ENCODE measurements at places on chromosomes 6 and 20. TPM values are rescaled to one million over a fixed set of nuclear protein-coding genes. Genes with fewer than 3 reads are reported as not detected.

DNA sequence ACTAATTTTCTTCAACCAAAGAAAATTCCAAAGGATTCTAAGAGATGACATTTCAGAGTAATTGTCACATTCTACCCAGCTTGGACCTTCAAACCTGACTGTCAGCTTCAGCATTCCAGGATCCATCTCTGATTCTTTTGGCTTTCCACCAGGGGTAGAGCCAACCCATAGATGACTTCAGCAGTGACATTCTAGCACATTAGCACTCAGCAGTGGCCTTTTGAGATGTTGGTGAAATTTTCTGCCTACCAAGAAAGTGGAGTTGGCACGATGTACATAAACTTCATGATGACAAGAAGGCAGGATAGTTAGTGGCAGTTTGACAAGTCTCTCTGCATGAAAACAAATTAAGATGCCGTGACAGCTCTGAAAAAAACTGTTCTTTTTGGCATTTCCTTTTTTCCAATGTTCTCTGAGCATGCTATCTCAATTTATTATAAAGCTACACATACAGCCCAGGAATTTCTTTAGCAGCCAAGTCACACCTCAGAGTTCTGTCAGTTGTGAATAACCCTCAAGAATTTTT is 466.5 kb upstream of the RNF217 start:
- DNase-seq: no peak

GRCh38 chr6:155067956-155068615 is 73.0 kb downstream of the TIAM2 start:
- no peak for DNase-seq

GRCh38 chr6:160137989-160138835 is 16.6 kb downstream of the SLC22A1 start:
- DNase-seq: peak; percentile 80

GRCh38 chr6:8043221-8043620 is 21.0 kb downstream of the BLOC1S5 start:
- no peak for DNase-seq

GRCh38 chr20:34052414-34052813 is 58.7 kb downstream of the RALY start:
- no peak for DNase-seq

DNA sequence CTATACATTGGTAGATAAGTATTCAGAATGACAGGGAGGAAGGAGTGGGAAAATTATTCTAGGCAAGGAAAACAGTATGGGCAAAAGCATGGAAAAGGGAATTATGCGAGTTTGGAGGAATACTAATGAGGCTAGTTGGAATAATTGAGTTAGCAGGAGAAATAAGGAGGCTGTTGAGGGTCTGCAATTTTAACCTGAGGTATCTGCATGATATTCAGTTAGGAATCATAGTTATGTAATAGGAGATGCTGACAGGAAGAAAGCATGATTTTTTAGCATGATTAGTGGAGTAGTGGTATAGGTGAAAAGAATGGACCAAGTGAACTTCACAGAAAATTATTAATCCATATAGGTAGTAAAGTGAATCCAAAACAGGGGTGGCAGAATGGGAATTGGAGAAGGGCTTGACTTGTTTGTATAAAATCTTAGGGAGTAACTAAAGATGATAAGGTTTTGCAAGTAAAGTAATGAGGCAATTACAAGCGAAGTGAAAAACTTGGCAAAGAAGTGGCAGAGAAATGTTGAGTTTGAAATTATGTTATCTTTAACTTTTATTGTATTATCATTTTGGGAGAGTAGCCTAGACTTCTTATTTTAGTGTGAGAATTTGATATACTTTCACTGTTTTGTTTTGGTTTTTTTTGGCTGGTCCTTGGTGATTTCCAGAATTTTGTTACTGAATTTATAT is 5.7 kb downstream of the STXBP5 start:
- DNase-seq: no peak

- DNase-seq: no peak
These were observed 5.8 kb downstream of the TM9SF4 start for GRCh38 chr20:32115211-32115767.

- DNase-seq: peak; percentile 58
These were observed 220.8 kb downstream of the TRDN start for GRCh38 chr6:123415844-123416468.

GRCh38 chr6:83860359-83860755 is 868 bp downstream of the CYB5R4 start:
- no peak for DNase-seq

- no peak for DNase-seq
These were observed 1131.8 kb downstream of the GRIK2 start for GRCh38 chr6:102525336-102525735.

DNA sequence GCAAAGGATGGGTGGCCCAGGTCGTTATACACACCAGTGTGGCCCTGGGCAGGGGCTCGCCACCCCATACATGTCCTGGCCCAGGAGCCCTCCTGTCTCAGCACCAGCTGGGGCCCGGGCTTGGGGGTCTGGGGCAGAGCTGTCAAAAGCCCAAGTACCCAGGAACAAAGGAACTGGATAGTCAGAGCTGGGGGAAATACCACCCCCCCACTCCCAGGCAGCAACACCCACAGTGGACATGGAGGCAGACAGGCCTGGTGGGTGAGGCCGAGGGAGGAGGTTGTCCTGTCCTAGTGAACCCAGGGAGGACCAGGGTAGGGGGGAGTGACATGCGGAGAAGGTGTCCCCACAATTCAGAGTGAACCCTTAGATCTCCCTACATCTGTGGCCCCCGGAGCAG is 406.5 kb downstream of the CDH4 start:
- DNase-seq: no peak

DNA sequence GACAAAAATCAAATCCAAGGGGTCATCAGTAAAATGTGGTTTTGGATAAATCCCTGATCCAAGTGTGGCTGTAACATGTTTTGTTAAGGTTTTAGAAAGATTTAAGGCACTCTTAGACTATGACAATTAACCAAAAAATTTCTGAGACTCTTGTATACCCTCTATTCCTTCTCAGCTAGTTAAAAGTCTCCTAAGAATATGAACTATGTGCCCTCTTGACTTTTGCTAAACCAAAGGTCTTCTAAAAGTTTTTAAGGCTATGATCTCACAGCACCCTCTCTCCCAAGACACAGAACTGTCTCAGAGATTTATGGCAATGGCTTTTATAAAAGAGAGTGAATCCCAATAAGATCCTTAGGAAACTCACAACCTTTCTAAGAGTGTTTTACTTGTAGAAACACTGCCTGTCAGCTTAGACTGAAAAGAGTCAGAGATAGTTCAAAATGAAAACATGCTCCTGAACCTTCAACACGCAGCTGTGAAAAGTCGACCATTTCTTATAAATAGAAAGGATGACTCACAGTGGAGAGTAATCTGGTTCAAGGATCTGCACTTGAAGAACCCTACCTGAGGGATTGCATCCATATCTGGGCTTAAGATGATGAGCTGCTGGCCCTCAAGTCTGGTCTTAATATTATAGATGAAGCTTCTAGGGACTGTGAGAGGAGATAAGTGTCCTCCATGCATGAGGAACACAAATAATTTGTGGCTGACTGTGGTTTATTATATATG is 388.4 kb upstream of the GJE1 start:
- DNase-seq: no peak

- no peak for DNase-seq
These were observed 160.2 kb downstream of the PHF3 start for GRCh38 chr6:63795826-63796225.

- DNase-seq: no peak
These were observed 1.0 kb upstream of the DUSP22 start for GRCh38 chr6:291204-291696.

- no peak for DNase-seq
These were observed 20.6 kb upstream of the FAM209A start for GRCh38 chr20:56503916-56504315.

GRCh38 chr20:1204576-1204975 is 1.3 kb downstream of the C20orf202 start:
- DNase-seq: no peak

DNA sequence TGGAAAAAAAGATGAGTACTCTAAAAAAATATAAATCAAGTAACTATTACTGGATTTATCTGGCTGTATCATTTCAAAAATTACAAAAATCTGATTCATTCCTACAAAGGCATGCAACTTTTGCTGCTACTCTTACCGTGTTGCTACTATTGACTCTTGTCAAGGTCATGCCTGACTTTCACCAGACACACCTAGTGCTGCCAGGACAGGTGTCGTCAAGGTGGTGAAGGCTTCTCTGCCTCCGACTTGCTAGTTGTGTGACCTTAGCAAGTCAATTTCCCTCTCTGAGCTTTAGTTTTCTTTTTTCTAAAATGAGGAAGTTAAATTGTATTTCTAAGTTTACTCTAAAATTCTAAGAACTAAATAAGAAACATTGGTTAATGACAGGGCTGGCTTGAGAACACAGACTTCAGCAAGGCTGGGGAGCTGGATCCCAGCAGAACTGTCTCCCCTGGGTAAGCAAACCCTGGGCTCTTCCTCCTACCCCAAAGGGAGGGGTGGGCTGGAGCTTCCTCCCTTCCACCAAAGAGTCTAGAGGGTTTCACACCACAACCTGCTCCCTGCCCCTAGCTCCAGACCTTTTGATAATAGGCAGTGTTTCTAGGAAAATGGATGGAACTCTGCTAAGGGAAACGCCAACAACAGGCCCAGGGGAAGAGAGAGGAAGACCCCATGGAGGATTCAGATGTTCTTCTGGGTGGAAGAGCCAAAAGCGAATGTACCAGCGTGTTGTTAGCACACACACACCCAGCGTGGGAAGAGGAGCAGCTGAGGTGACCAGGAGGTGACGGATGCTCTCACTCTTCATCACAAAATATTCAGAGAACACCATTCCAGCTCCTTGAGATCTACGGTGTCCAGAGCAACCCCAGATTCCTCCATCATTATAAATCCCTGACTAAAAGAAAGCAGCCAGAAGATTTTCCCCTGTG is 47.9 kb upstream of the CITED2 start:
- no peak for DNase-seq

- peak; percentile 9 for DNase-seq
These were observed 52.7 kb upstream of the FRMD1 start for GRCh38 chr6:168131464-168132415.

DNA sequence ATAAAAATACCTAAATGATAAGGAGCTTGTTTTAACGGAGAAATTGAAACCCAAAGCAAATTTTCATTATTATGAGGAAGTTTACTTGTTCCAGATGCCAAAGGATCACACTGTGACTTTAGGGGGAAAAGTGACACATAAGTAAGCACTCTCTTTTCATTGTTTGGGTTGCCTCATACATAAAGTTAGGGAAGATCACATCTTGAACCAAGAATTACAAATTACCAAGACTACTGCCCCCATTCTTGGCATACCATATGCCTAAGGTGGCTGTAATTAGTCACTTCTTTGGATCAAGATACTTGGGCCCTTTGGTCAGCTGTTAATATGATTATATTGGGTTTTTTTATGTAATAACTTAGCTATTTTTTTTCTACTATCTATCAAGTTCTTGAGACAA is 269.0 kb downstream of the COL12A1 start:
- DNase-seq: no peak

GRCh38 chr20:59724457-59725366 is 120.4 kb downstream of the PHACTR3 start:
- peak; percentile 34 for DNase-seq

DNA sequence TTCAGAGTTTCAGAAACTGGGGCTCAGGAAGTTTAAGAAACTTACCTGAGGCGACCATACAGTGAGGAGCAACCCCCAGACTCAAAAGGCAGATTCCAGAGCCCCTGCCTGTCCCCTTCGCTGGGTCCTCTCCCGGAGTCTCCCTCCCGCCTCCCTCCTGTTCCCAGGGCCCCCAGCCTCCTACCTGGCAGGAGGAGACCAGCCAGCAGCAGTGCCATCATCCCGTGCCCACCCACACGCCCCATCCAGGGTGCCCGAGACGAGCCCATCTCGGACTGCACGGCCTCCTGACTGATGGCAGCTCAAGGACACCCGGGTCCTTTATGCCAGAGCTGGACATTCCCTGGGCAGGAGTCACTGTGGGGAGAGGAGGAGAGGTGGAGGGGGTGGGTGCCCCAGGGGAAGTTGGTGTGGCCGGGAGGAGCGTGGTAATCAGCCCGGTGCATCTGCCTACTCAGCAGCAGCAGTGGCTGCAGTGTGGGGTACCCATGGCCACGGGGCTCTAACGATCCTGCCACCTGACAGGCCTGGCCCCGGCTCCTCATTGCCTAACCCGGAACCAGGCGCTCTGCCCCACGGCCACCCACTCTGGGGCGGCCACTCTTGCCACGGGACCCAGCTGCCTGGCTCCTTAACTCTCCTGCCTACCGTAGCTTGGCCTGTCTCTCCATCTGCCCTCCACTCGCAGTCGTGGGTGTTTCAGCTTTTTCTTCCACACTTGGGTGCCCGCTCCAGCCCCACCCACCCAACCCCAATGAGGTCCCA is at the start of gene CDSN:
Gene CDSN, minus strand, starts transcription at position 296 of the 765 bp plus-strand sequence. Its CDS starts 27 bp downstream, at position 269.
- DNase-seq: no peak

DNA sequence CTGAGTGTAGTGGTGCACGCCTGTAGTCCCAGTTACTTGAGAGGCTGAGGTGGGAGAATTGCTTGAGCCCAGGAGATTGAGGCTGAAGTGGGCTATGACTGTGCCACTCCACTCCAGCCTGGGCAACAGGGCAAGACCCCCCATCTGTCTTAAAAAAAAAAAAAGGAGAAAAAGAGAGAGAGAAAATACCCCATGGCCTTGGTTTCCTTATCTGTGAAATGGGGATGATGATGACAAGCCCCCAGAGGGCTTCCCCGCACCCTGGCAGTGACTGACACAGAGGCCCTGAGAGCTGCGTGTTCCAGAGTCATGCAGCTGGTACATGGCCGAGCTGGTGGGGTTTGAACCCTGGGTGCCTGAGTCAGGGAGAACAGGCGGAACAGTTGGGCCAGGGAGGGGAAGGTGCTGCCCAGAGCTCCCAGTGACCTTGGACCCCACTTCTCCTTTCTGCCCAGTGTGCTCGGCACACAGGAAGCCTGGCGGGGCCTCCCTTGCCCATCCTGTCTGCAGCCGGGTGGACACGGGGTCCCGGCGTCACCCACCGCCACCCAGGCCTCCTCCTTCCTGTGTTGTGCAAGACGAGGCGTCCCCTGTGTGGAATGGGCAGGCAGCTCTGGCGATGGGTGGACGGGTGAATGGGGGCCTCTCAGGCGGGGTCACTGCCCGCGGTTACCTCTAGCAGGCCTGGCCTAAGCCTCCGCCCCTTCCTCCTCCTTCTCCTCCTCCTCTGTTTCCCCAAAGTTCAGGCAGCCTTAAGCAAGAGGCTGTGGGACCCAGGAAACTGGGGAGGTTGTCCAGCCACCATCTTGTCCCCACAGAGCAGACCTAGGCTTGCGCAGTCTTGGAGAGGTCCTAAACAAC is 84.2 kb downstream of the CEBPB start:
- DNase-seq: no peak

The RAB32 gene
- 0.32 TPM for total RNA-seq

The SFTA2 gene
- not detected for total RNA-seq

The VWA7 gene
- total RNA-seq: 6.4 TPM

The RIPK1 gene
- total RNA-seq: 29.6 TPM

The CCDC170 gene
- not detected for total RNA-seq

The CFB gene
- total RNA-seq: not detected

The OPN5 gene
- not detected for total RNA-seq

The DDX39B gene
- total RNA-seq: 503 TPM

The OPRL1 gene
- 0.75 TPM for total RNA-seq

The CST5 gene
- total RNA-seq: not detected

The MANEA gene
- total RNA-seq: 23.3 TPM

The SUPT3H gene
- total RNA-seq: 11.7 TPM

The FBXO9 gene
- 61.8 TPM for total RNA-seq

Measured in activated CD8-positive, alpha-beta memory T cell treated with anti-CD3 and anti-CD28 coated beads, Interleukin-2, amount 10 ng/mL, durations not matched to agents 7 days and 5 days (primary cell).